ENCODE measurements at places on chromosomes 12 and 14.
A peak's percentile ranks its signal among the peaks of the same experiment; 100 is the strongest.

DNA sequence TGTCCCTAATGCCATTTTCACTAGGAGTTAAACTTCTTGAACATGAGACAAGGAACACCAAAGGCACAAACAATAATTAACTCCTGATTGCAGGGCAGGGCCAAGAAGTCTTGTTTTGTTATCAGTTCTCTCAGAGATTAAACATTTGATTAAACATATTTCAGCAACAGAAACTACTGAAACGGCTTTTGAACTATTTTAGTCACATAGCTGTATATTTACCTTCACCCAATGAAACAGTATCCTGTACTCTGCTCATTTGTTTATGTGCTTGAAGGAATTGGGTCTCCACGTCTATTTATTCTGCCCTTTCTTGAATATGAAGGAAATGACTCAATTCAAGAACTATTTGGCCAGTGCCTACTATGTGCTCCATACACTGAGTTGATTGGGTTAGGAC, 51.3 kb upstream of the PTCSC3 start:
- DNase-seq: no peak

DNA sequence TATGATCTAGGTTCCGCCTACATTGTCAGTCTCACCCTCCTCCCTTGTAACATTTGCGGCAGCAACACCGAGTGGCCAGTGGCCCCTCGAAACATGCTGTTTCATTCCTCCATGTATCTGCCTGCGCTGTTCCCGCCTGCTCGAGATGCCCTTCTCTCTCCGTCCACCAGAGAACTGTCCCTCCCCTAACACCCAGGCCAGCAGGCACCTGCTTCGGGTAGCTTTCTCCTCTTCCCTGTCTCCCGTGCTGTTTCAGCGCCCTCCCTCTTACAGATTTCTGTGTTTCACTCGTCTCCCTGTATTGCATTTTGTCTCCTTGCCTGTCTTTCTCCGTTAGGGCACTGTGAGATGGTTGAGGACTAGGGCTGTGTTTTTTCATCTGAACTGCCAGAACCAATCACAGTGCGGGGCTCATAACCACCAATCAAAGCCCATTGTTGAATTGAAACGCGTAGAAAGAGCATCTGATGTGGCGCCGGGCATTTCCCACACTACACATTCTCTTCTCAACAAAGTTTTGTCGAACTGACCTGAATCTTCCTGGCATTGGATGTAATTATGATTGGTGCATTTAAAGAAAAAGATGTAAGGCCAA, 40.9 kb upstream of the ELK3 start:
- peak; percentile 15 for DNase-seq

GRCh38 chr14:91997492-91997891, 42.4 kb downstream of the TRIP11 start:
- DNase-seq: no peak

GRCh38 chr14:71638523-71639196, 293.6 kb upstream of the RGS6 start:
- peak; percentile 68 for DNase-seq

DNA sequence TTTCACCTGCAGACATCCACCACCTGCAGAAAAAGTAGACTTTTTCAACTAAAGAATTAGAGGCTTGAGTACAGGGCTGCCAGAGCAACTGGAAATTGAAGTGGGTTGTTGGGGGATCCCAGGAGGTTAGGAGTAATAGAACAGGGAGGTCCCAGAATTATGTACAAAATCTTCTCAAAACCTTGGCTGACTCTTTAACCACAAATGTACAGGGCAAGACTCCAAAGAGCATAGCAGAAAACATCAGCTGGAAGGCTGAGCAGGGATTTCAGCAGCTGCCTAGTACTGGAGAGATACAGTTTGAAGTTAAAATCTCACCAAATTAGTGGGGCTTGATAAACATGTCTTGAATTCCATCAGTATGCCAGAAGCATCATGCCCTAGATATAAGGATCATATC, 191.6 kb downstream of the CRADD start:
- no peak for DNase-seq

DNA sequence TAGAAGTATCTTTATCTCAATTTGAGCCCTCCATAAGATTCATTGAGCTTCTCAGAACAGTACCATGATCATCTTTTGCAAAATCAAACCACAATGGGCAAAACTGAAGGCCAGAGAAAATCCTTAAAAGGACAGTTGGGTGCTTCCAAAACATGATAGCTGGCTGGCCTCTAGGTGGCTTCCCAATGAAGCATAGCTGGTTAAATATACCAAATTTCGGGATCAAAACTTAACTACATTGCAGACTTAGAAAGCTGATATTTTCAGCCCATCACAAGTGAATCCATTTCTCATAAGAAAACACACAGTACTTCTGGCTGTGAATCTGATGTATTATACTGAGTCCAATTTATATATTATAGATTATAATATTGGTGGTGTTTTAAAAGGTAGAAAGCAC, 15.3 kb upstream of the PIK3C2G start:
- DNase-seq: no peak

DNA sequence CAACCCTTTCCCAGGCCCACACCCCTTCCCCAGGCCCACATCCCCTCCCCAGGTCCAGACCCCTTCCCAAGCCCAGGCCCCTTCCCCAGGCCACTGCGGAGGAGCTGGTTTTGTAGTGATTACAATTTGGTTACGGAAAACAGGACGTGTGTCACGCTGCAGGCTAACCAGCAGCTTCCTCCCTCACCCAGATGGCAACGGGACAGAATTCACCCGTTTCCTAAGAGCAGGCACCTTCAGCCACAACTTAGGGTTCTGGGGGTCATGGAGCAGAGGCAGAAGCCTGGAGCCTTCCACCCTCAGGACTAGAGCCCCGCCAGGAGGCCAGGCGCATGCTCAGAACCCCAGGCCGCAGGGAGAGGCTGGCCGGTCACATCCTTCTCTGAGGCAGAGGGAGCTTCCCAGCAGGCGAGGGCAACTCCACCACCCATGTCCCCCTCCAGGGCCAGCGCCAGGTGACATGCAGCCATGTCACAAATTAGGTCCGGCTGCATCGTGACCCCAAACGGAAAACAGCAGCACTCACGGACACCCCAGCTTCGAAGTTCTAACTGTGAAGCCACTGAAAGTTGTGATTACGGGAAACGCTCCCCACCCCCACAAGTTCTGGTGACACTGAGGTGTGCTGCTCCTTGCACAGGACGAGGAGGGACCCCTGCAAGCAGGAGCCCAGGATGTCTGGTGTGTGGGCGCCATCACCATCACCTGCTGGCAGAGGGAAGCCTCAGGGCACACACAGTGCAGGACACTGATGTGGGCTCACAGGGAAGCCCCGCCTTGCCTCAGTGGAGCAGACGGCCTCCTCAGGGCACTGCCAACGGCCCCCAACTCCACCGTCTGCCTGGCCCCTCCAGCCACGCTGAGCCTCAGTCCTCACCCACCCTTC, 7.7 kb downstream of the BRF1 start:
- no peak for DNase-seq

- peak; percentile 76 for DNase-seq
Measured at GRCh38 chr14:79369359-79370332, 841.7 kb downstream of the DIO2 start.

- peak; percentile 97 for DNase-seq
Measured at GRCh38 chr14:31336646-31337045, 83.7 kb downstream of the HEATR5A start.

GRCh38 chr12:49017891-49018260, 700 bp downstream of the PRKAG1 start:
- DNase-seq: peak; percentile 39

DNA sequence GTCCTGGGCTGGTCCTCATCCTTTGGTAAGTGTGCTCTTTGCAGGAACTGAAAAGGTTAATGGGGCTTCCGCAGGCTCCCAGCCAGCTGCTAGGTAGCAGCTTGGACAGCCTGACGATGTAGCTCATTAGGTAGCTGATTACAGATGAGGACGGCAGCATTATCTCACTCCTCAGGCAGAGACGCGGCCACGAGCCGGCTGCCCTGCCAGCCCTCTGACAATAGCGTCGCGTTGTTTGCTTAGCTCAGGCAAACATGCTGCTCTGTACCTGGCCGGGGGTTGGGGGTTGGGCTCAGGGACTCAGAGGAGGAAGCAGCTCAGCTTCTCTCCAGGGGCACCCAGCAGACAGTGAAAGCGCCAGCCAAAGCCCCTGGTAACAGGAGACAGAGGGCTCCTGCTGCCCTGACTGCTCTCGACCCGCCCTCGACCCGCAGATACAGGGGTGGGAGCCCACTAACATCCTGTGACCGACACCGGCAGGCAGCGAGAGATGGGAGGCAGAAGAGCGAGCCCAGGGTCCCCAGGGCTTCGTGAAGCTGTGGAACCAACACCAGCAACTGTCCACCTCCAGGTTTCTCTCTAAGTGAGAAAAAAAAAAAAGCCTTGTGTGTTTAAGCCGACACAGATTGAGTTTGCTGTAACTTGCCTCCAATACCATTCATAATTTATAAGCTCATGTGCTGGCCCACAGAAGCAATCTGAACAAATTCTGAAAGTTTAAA, 53.4 kb upstream of the DLK1 start:
- DNase-seq: no peak

DNA sequence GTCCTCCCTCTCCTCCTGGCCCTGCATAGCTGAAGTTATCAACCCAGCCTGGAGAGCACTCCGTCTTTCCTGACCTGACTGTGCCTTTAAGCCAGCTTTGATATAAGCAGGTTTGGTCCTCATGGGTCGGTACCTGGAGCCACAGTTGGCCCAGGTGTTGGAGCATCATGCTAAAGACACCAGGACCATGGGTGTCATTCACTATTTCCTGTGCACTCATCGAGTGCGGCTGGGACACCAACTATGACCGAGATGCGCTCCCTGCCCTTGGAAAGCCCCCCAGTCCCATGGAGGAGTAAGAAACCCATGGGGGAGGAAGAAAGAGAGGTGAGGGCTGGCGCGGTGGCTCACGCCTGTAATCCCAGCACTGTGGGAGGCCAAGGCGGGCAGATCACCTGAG, 78.9 kb upstream of the CCND2 start:
- DNase-seq: no peak

- DNase-seq: no peak
Measured at GRCh38 chr14:61474701-61475100, 153.3 kb downstream of the PRKCH start.

GRCh38 chr14:51707327-51707726, 55.6 kb downstream of the FRMD6 start:
- no peak for DNase-seq

DNA sequence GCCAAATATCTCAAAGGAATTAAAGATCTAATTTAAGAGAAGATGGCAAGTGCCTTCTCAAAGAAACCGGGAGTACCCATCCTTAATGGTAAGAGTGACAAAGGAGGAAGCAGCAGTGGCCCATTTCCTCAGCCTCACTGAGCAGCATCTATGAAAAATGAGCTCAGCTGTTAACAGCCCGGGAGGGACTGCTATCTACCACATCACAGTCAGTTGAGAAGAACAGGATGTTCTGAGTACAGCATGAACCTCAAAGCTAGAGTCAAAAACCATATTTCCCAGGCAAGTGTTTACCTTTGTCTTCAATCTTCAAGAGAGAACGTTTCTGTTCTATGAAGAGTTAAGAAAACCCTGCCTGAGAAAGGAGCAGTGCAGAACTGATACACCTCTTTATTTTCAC, 115.0 kb downstream of the BTG1 start:
- DNase-seq: no peak

GRCh38 chr12:27270148-27270547, 26.1 kb downstream of the STK38L start:
- DNase-seq: no peak

- DNase-seq: no peak
Measured at GRCh38 chr14:61145034-61145902, 135.9 kb downstream of the TMEM30B start.

- DNase-seq: no peak
Measured at GRCh38 chr12:119036878-119037825, 55.8 kb downstream of the SRRM4 start.

DNA sequence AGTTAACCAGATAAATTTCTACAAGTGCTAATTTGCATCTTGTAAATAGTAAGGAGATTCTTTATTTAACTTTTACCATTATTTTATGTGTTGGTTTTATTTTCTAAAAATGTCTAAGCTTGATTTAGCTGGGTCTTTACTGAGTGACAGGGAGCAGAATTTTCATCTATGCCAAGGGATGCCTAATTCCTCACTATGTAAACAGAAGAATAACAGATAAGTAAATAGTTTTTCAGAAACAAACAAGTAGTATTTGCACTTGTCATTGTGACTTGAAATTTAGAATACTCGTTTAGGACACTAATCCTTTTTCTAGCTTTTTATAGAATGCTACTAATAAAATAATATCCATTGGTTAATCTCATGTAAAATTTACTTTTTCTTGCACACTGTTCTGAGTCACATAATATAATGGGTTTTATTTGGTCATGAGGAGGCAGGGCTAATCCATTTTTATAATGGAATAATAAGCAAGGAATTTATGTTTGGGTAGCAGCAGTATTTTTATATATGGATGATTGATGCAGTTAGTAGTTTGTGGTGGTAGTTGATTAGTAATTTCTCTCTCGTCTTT, 746.5 kb downstream of the SLC6A15 start:
- DNase-seq: no peak

DNA sequence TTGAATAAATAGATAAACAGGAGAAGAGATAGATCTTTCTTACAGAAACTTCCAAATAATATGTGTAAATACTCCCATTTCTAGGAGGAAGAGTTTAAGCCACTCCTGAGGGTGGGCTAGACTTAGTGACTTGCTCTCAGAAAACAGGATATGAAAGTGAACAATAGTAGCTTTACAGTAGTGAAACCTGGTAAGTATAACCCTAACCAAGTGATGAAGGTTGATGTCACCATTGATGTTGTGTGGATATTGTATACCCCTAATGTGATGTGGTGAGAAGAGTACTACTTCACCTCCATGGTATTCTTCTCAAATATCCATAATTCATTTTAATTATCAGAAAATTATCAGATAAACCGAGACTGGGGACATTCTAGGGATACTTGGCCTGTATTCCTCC, 20.9 kb downstream of the AKAP6 start:
- DNase-seq: no peak

DNA sequence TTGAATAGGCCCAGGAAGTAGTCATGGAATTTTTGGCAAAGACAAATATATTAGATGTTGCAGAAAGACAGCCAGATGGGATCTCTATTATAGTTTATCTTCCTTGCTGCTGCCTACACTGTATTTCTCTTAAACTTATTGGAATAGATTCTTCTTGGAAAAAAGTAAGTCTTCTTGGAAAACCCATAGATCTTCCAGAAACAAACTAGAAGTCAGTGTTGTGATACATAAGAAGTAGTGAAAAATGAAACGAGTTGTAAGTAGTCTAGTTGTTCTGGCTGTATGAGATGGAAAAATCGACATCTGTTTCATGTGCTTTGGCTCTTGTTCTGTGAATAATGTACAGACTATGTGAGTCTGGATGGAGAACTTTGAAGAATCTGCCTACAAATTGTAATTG, 29.0 kb downstream of the GLIPR1L2 start:
- no peak for DNase-seq

GRCh38 chr12:21543151-21543550, 17.1 kb downstream of the SPX start:
- no peak for DNase-seq

GRCh38 chr14:65846196-65846868, 433.8 kb downstream of the FUT8 start:
- no peak for DNase-seq

DNA sequence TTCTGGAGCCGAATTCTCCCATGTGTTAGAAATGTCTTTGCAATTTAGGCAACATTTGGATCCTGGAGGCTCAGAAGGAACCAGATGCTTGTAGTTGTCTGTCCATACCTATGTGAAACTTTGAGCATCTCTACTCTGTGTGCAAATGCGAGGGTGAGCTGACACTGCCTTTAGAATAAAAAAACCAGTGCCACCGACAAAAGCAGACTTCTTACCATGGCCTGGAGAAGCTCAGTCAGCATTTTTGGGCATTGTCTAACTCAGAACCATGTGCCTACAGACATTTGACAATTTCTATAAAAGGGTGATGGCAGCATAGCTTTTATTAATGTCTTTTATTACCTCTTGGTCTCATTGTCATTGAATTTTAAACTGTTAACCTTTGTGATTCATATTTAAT, 78.4 kb upstream of the PPM1H start:
- no peak for DNase-seq

Data from trophoblast cell (in vitro differentiated cells and primary cell).